Activated naive CD4-positive, alpha-beta T cell treated with anti-CD3 and anti-CD28 coated beads, Interleukin-2, amount 50 U/mL, for 16 hours (primary cell): ENCODE measurements at places on chromosomes 7 and 10.

GRCh38 chr10:70828923-70829322 lies 13.2 kb downstream of the SGPL1 start:
- DNase-seq = no peak

DNA sequence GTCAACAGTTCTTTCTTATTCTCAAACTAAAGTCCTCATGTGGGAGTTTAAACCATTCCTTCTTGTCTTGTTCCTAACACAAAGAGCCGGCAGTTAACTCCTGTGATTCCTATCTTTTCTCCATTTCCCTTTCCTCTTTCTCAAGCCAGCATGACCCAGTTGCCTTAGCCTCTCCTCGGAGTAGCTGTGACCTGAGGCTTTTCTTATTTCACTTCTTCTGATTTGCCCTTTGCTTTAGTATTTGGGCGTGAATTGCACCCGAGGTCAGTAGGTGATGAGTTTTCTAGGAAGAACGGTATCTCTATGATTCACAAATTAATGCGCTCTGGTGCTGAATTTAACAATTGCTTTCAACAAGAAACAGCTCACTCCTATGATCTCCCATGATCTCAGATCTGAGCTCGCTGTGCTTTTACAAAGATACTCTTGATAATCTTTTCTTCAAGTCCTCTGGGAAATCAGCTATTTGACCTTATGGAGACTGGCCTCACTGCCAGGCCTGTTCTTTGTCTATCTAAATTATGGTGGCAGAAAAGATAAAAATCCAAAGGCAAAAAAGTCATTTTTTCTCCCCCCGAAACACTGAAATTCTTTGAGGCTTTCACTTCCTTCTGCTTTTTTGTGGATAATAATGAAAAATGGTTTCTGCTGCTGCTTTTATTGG lies 184.6 kb downstream of the JCAD start:
- no peak for DNase-seq

GRCh38 chr10:96896884-96897589 lies 64.9 kb downstream of the LCOR start:
- DNase-seq = no peak

GRCh38 chr7:91514591-91514990 lies 250.4 kb downstream of the FZD1 start:
- no peak for DNase-seq

- DNase-seq = no peak
Measured at GRCh38 chr10:80996615-80997193, 459.0 kb downstream of the SH2D4B start.

- DNase-seq = no peak
Measured at GRCh38 chr7:4882169-4883032, 1.1 kb downstream of the RADIL start.

- DNase-seq = no peak
Measured at GRCh38 chr10:123715546-123715945, 49.4 kb downstream of the GPR26 start.

GRCh38 chr10:75565286-75566251 lies 134.1 kb downstream of the LRMDA start:
- DNase-seq = no peak

GRCh38 chr10:70125918-70126552 lies 6.6 kb downstream of the AIFM2 start:
- no peak for DNase-seq

DNA sequence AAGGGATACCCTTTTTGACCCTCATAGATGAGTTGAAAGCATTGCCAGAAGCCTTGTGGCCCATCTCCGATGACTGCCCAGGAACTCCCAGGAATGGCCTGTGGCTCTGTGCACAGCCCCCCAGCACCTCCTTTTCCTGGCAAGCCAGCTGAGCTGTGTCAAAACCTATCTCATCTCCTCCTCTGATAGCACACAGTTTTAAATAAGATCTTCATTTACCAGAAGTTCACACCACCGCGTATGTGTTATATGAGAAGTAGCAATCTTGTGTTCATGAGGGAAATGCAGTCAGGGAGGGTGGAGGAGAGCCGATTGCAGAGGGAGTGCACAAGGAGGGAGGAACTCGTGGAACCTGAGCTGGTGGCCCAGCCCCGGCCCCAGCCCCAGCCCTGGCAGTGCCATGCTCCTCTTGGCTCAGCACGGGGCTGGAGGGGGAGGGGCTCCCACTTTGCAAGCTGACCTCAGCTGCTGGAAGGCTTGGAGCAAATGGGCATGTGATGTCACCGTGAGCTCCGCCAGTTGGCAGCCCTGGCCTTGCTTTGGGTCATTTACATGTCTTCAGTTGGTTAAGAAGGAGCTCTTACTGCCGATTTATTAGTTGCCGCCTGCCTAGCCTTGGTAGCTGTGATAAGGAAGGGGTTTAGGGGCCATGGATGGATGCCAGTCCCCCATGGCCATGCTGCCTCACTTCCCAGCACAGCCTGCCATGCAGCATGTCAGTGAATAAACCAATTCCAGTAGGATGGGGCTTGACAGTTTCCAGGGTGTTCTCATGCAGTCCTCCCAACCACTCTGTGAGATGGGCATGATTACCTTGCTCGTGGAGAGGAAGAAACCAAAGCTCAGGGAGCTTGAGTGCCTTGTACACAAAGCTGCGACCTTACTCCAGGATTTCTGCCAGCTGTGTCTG lies 20.0 kb downstream of the UNC5B start:
- DNase-seq = no peak

DNA sequence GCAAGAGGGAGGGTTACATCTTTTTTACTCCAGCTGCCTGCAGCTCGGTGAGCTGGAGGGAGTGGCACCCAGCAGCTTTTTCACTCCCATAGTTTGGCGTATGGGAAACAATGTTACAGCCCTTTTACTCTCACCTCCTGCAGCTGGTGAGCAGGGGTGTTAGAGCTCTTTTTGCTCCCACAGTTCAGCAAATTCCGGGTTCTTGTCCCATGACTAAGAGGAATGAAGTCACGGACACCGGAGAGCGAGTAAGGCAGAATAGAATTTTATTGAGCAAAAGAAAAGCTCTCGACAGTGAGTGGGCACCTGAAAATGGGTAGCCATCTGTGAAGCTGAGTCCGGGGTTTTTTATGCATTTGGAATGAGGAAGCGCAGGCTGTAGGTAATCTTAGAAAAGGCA lies 446.6 kb downstream of the GFRA1 start:
- DNase-seq = no peak

- peak; percentile 54 for DNase-seq
Measured at GRCh38 chr7:149071641-149072437, 18.7 kb downstream of the ZNF786 start.

- DNase-seq = no peak
Measured at GRCh38 chr7:158384746-158385145, 202.9 kb downstream of the PTPRN2 start.

DNA sequence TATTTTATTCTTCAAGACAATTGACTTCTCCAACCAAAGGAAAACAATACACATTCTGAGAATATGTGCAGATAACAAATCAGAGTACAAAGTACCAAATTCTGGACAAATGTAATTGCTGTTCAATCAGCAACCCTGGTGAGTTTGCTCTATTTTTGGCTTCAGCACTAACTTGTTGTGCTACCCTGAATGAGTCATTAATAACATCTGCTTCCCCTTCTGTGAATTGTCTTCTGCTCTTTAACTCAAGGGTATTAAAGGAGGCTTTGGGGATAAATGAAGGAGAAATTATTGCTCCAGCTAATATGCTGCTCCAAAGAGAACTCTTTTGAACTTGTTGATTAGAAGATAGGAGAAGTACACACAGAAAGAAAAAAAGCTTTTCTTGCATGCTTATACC lies 459.3 kb downstream of the HTR7 start:
- no peak for DNase-seq

- no peak for DNase-seq
Measured at GRCh38 chr10:120599200-120599724, 142.2 kb downstream of the PLPP4 start.

DNA sequence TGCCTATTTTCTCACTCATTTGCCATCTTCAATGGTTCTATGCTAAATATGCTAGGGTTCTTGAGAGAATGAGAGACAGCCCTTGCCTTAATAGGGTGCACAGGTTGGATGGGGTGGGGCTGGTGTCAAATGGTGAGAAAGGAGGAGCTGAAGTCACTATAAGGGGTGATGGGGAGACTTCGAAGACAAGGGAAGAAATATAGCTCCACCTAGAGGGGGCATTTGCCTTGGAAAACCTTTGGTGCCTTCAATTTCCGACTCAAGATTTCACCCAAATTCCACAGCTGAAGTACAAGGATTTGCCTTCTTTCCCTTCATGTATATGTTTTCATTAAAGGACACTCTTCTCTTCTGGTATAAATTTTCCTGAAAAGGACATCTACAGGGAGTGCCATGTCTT lies 5.6 kb downstream of the PTN start:
- DNase-seq = no peak
